ENCODE measurements at places on chromosomes 4 and X.

DNA sequence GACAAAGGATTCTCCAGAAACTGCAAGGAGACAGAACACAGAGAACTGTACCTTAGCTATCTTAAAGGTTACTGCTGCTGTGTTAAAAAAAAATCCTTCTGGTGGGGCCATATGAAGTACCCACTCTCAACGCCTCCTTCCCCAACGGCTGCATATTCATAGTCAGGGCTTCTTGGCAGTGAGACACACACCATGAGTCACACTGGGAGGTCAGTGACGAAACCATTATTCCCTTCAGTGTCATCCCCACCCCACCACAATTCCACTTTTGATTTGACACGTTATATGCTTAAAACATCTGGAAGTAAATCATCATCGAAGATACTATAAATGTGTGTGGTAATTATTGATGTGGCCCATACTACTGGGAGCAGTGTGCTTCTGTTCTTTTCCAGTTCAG, 271.5 kb downstream of the LDB2 start:
- no peak for DNase-seq

- no peak for DNase-seq
These were observed 155.5 kb upstream of the MXRA5 start for GRCh38 chrX:3501833-3502535.

GRCh38 chr4:72006586-72006985, 25.2 kb upstream of the NPFFR2 start:
- DNase-seq = no peak

DNA sequence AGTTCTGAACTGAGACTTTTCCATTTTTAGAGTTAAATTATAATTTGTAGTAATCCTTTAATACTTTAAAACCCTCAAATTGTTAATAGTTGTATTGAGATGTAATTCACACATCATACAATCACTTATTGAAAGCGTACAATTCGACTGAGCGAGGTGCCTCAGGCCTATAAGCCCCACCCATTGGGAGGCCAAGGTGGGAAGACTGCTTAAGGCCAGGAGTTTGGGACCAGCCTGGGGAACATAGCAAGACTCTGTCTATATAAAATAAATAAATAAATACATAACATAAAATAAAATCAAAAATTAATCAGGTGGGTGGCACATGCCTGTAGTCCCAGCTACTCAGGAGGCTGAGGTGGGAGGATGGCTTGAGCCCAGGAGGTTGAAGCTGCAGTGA, 70.3 kb downstream of the RWDD4 start:
- no peak for DNase-seq

DNA sequence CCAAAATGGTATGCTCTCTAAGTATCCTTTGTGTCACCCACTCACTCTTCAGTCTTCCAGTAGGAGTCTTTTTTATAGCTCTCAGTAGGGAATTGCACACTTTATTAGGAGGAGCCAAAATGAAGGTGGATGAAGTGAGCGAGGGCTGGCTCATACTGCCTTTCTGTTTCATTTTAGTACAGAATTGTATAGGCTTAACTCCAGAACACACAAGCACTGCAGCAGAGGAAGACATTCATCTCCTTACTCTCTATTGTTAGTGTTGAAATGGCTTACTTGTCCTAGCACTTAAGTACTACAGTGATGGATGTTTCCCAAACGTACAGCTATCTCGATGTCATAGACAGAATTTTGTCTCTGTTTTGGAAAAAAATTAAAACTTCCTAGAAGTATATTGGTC, 327.3 kb upstream of the ATOH1 start:
- DNase-seq = no peak

GRCh38 chrX:120336899-120337298, 25.0 kb upstream of the ATP1B4 start:
- DNase-seq = no peak

DNA sequence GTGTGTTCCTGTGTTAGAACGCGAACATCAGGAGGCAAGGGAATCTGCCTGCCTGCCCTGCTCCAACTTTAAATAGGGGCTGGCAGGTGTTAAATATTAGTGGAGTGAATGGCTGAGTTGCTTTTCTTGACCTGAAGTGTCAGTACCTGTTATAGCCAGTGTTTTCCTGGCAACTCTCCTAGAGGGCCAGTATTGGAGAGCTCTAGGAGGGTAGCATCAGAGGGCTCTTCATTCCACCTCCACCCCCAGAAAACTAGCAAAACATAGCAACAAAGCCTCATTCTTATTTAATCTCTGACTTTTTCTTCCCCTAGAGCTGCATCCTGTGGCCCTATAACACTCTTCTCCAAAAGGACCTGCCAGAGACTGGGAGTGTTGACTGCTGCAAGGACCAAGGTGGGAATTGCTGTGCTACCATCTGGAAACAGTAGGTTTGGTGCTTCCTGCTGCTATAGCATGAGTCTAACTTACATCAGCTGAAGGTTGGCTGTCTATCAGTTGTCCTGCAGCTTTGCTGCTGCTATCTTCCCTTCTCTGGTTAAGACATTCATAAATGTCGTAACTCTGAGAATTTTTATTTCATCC, 33.5 kb downstream of the SGMS2 start:
- DNase-seq = no peak

GRCh38 chrX:47221756-47222155, 3.3 kb downstream of the CDK16 start:
- no peak for DNase-seq

DNA sequence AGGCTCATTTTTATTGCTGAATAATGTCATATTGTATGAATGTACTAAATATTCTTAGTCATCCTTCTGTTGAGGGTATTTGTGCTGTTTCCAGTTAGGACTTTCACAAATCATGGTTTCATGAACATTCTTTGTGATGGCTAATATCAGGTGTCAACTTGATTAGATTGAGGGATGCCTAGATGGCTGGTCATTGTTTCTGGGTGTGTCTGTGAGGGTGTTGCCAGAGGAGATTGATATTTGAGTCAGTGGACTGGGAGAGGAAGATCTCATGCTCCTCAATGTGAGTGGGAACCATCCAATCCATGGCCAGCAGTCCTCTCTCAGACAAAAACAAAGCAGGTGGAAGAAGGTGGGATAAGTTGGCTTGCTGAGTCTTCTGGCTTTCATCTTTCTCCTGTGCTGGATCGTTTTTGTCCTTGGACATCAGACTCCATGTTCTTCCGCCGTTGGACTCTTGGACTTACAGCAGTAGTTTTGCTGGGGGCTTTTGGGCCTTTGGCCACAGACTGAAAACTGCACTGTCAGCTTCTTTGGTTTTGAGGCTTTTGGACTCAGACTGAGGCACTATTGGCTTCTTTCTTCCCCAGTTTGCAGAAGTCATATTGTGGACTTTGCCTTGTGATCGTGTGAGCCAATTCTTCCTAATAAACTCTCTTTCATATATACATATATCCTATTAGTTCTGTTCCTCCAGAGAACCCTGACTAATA, 11.9 kb upstream of the HS3ST1 start:
- DNase-seq = no peak

DNA sequence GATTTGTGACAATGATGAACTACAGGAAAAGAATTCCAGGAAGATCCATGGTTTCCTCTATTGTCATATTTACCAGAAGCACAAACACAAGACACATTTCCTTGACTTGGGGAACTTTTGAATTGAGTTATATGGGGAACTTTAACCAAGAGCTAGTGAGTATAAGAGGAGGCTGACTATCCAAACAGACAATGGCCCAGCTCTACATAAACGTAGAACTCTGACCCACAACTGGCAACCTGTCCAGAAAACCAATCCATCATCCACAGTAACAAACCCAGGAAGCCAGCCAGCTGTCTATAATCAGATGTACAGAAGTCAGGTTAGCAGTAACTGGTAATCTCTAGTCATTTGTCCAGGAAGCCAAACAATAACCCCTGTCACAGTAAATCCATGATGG, 167.0 kb upstream of the CPEB2 start:
- no peak for DNase-seq

GRCh38 chrX:145826466-145826865, 8.8 kb downstream of the SLITRK2 start:
- no peak for DNase-seq

DNA sequence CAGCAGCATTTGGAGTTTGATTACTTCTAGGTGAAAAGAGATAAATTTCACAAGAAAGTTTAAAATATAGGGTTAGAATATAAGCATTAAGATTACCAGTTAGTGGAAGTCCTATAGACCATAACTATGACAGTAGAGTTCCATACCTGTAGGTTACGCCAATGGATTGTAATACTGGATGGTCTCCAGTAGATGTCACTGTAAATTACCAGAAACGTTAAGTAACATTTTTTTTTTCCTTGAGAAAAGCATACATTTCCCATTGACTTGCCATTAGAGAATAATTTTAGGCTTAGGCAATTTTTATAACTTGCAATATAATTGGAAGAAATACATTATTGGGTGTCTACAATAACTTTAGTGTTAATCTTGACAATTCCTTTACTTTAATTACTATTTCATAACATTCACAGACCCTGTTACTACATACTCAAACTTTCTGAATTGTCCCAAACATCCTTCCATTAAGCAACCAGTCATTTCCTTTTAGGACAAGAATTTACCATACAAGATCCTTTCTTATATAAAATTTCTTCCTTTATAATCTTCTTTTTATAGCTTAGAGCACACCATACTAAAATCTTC, 304.1 kb upstream of the TECRL start:
- no peak for DNase-seq

- peak; percentile 63 for DNase-seq
These were observed 48.0 kb downstream of the MAGEA9 start for GRCh38 chrX:149829751-149830191.

- DNase-seq = no peak
These were observed 8.7 kb upstream of the PPP3CA start for GRCh38 chr4:101355767-101356702.

DNA sequence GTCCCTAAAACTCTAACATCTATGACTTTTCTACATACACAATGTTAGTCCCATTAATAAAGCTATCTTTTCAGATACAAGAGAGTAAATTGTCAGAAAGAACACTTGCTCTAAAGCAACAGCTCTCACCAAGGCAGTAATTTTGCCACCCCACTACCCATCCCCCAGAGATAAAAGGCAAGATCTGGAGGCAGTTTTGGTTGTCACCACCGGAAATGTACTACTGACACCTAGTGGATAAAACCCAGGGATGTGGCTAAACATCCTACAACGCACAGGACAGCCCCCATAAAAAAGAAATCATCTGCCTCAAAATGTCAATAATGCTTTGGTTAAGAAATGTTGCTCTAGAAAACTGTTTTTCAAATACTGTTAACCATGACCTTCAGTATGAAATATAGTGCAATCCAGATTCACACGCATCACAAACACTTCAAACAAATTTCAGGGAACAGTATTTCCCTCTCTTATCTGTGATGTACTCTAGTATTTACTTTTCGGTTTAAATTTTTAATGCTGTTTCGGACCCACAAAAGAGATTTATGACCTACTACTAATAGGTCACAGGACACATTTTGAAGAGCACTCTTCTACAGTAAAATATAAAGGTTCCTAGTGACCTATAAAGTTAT, 5.1 kb downstream of the FBXL5 start:
- DNase-seq = peak; percentile 67

DNA sequence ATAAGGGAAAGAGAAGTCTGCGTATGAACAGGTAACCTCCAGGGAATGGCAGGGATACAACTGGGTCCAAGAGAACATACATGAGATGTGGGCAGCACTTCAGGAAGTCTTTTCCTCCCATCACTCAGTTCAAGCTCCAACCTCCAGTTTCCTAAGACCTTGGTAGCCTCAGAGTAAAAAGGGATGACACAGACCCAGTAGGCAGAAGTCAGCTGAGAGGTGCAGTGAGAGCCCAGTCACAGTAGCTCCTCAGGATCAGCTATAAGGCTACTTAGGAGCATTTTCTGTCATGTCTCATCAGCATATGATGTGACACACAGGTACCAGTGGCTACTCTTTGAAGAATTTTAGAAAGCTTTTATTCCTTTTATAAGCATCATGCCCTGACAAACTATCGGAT, 12.5 kb upstream of the STS start:
- DNase-seq = no peak

- DNase-seq = peak; percentile 30
These were observed 29.5 kb upstream of the IRF2 start for GRCh38 chr4:184503869-184504300.

- peak; percentile 84 for DNase-seq
These were observed 12.7 kb downstream of the TKTL1 start for GRCh38 chrX:154308108-154308946.

DNA sequence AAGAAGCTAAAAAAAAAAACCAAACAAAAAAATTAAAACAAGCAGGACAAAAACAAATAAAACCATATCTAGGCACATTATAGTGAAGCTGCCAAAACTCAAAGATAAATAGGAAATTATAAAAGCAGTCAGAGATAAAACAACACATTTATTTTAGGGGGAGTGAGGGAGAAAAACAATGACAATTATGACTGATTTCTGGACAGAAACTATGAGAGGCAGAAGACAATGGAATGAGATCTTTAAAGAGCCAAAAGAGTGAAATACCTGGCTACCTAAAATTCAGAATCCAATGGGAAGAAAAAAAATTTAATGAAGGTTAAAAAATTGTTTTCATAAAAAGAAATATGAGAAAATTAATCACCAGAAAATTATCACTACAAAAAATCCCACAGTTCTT, 33.4 kb downstream of the C4orf50 start:
- DNase-seq = no peak

DNA sequence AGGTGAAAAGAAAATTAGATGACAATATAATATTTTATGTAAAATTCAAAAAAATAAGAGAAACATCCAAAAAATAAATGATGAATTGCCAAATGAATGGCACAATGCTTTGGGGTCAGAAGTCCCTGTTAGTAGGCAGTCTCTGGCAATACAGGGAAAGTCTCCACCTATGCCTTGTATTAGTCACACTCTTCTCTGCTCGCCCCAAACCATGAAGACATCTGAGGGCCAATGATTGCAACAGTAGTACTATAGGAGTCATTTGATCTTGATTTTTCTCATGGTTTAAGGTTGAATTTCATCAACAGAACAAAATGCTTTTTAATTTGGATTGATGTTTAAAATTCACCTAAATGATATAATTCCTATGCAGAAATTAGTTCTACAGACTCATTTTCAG, 3.9 kb upstream of the PRSS12 start:
- DNase-seq = no peak

- no peak for DNase-seq
These were observed 17.4 kb downstream of the ZFYVE28 start for GRCh38 chr4:2400841-2401609.

DNA sequence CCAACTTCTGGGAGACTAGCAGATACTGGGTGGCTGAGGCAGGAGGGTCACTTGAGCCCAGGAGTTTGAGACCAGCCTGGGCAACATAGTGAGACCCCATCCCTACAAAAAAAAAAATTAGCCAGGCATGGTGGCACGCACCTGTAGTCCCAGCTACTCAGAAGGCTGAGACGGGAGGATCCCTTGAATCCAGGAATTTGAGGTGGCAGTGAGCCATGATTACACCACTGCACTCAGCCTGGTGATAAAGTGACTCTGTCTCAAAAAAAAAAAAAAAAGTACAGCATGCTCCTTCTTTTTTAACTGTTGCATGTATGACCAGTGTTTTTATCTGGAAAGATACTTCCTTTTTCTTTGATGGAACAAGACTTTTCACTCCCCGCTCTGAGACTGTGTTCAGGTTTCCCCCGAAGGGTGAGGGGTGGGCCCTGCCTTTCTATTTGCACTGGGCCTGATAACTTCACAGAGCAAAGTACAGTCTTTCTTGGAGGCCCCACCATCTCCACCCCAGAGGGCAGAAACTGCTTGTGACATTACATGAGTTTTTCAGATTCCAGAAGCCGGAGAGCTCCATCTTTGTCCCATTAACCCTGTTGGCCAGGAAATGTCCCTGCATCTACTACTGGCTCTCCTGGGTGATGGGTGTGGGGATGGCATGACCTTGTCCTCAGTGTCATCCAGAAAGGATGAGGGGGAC, 35.2 kb downstream of the NYX start:
- no peak for DNase-seq
